ENCODE measurements at places on chromosomes 5 and 9. TPM values are rescaled to one million over a fixed set of nuclear protein-coding genes. Genes with fewer than 3 reads are reported as not detected.

DNA sequence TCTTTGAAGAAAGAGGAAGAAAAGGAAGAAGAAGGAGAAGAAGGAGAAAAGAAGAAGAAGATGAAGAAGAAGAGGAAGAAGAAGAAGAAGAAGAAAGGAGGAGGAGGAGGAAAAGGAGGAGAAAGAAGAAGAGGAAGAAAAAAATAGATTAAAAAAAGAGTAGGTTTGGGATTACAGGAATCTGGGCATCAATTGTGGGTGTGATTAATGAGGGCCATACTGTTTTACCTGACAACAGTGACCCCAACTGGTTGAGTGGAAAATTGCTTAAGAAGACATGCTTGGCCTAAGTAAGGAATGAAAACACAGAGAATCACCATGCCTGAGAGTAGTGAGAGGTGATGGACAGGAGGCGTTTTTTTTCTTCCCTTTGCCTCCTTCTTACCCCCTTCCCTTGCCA lies 114.6 kb downstream of the FAM170A start:
- DNase-seq = no peak

The QRFP gene
- total RNA-seq = not detected

DNA sequence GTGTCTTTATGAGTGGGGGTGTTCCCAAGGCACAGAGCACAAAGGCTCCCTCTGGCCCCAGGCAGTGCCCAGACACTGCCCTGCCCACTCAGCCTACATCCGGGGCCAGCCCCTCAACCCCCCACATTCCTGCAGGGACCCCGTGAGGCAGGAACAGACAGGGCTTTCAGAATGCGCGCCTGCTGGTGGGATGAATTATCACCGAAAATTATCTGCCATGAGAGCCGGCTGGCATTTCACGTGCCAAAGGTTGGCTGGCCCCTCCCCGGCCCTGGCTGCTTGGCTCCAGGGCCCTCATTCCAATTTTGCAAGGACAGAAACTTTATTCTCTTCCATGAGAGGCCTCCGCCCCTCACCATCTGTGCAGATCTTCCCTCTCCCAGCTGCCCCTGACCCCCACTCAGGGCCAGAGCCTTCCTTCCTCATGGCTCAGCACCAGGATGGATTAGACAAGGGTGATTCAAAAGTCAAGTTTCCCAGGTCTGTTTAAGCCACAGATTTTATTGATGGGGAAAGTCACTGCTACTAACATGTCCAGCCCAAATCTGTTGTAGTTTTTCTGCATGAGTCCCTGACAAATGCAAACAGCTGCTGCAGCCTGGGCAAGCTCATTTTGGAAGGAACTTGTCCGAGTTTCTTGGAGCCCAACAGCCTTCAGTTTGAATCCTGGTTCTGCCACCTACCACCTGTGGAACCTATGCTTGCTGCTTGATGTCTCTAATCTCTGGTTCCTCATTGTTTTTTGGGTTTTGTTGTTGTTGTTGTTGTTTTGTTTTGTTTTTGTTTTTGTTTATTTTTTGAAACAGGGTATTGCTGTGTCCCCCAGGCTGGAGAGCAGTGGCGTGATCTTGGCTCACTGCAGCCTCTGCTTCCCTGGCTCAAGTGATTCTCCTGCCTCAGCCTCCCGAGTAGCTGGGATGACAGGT lies 32.3 kb upstream of the WDR38 start:
- peak; percentile 68 for DNase-seq

- peak; percentile 84 for DNase-seq
Measured at GRCh38 chr5:149442563-149443182, 63.6 kb upstream of the IL17B start.

The PCDHA3 gene
- not detected for total RNA-seq

GRCh38 chr9:4124266-4124665 lies 175.6 kb downstream of the GLIS3 start:
- no peak for DNase-seq
